Activated naive CD8-positive, alpha-beta T cell treated with anti-CD3 and anti-CD28 coated beads for 36 hours (primary cell): ENCODE measurements at places on chromosomes 2 and 18. TPM values are rescaled to one million over a fixed set of nuclear protein-coding genes. Genes with fewer than 3 reads are reported as not detected.

GRCh38 chr2:82811946-82812345 is 1647.1 kb downstream of the SUCLG1 start:
- no peak for DNase-seq
- no peaks in the 10 kb centered on the region for H3K27me3 ChIP-seq
- no peak overlapping the region for H3K4me3 ChIP-seq
- no peaks in the 10 kb centered on the region for H3K36me3 ChIP-seq
- H3K4me1 ChIP-seq: no peaks in the 10 kb centered on the region

DNA sequence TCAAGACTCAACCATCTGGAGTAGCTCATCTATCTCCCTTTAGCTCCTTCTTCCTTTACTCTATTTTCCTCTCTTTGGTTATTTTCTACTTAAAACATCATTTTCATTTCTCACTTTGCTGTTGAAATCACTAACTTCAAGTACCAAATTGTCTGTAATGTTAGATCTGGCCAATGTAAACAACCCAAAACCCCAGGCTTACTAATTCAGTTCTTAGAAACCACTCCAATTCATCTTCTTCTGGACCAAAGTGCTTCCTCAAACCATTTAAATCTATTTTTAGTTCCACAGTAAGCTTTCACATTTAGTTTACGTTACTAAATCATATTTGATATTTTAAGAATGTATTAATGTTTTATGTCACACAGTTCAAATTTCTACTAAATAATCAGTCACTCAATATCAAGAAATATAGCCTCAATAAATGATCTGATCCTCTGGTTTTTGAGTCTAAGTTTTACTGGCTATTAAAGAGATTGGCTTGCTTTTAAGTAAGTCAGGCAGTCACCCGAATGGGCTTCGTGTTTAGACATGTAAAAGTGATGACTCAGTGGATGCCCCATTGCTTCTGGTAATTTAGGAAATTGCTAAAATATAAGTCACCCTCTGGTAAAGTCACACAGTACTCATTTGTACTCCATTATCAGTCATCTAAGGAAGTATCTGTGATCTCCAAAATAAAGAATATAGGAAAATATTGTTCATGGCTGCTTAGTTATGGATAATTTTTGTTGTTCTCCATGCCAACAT is 527.2 kb upstream of the SOX11 start:
- no peaks in the 10 kb centered on the region for H3K4me1 ChIP-seq
- no peak overlapping the region for H3K4me3 ChIP-seq
- H3K27me3 ChIP-seq: no peaks in the 10 kb centered on the region
- no peak overlapping the region for H3K27ac ChIP-seq
- DNase-seq: no peak
- no peaks in the 10 kb centered on the region for H3K36me3 ChIP-seq

GRCh38 chr2:176193048-176193447 is 4.6 kb downstream of the HOXD1 start:
- H3K27me3 ChIP-seq: peaks cover 80% of the 10 kb centered on the region
- no peak overlapping the region for H3K27ac ChIP-seq
- H3K4me1 ChIP-seq: peaks cover 5% of the 10 kb centered on the region
- no peaks in the 10 kb centered on the region for H3K36me3 ChIP-seq

GRCh38 chr18:10086458-10087210 is 172.8 kb downstream of the VAPA start:
- no peak for DNase-seq
- no peaks in the 10 kb centered on the region for H3K36me3 ChIP-seq
- no peak overlapping the region for H3K4me3 ChIP-seq
- no peaks in the 10 kb centered on the region for H3K27me3 ChIP-seq
- peaks cover 2% of the 10 kb centered on the region for H3K4me1 ChIP-seq

DNA sequence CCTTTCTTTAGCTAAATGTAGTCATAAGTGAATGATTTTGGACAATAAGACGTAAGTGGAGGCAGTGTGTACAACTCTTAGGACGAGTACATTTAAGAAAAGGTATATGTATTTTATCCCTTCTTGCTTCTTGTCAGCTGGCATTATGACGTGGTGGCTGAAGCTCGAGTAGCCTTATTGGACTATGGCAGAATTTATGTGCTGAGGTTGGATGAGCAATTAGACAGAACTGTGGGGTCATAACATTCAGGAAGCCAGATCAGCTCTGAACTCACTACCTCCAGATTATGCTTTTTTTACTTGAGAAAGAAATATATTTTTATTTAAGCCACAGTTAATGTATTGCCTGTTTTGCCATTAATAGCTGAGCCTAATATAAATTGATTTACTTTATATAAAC is 661.5 kb downstream of the ERBB4 start:
- no peaks in the 10 kb centered on the region for H3K36me3 ChIP-seq
- no peak overlapping the region for H3K27ac ChIP-seq
- no peaks in the 10 kb centered on the region for H3K4me1 ChIP-seq
- no peaks in the 10 kb centered on the region for H3K27me3 ChIP-seq
- no peak overlapping the region for H3K4me3 ChIP-seq
- DNase-seq: no peak

DNA sequence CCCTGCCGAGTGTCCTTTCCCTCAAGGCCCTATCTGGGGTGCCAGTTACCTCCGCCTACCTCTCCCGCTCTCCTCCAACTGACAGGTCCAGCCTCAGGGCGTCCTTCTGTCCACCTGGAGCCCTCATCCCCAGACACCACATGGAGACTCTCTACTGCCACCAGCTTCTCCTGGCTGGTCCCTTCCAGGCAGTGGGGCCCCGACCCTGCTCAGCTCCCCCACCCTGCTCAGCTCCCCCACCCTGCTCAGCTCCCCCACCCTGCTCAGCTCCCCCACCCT is 74.0 kb upstream of the ODC1 start:
- no peaks in the 10 kb centered on the region for H3K27me3 ChIP-seq
- H3K36me3 ChIP-seq: no peaks in the 10 kb centered on the region
- H3K27ac ChIP-seq: no peak overlapping the region
- no peak overlapping the region for H3K4me3 ChIP-seq

GRCh38 chr2:212237350-212238095 is 301.1 kb downstream of the ERBB4 start:
- DNase-seq: no peak
- no peaks in the 10 kb centered on the region for H3K4me1 ChIP-seq
- no peaks in the 10 kb centered on the region for H3K27me3 ChIP-seq
- no peaks in the 10 kb centered on the region for H3K36me3 ChIP-seq
- no peak overlapping the region for H3K4me3 ChIP-seq
- no peak overlapping the region for H3K27ac ChIP-seq

- no peaks in the 10 kb centered on the region for H3K27me3 ChIP-seq
- H3K4me1 ChIP-seq: peaks cover 20% of the 10 kb centered on the region
- H3K27ac ChIP-seq: no peak overlapping the region
- no peak overlapping the region for H3K4me3 ChIP-seq
- DNase-seq: peak; percentile 27
Observed at GRCh38 chr2:232761301-232761907, 15.0 kb downstream of the KCNJ13 start.

DNA sequence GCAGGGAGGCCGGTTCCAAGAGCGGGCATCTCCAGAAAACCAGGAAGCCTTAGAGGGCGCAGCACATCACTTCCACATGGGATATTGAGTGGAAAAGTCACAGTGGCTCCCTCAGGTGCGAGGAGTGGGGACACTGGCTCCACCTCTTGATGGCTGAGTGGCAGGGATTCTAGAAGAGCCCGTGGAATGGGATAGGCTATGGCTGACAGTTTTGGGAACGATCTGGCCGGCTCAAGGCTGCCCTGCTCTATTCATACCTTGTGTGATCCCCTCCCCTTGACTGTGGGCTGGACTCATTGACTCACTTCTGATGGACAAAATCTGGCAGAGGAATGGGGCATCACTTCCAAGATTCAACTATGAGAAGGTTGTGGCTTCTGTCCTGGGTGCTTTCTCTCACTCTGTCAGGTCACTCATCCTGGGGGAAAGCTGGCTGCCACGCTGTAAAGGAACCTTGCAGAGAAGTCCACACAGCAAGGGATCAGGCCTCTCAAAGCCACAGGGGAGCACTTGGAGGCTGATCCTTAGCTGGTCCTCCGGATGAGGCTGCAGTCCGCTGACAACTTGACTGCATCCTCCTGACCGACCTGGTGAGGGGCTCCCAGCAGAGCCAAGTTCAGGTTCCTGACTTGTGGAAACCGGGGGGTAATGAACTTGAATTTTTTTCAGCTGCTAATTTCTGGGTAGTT is 46.7 kb upstream of the HS6ST1 start:
- H3K4me3 ChIP-seq: no peak overlapping the region
- peaks cover 3% of the 10 kb centered on the region for H3K27me3 ChIP-seq
- H3K36me3 ChIP-seq: no peaks in the 10 kb centered on the region
- no peak for DNase-seq

The UGT1A4 gene
- total RNA-seq: not detected

DNA sequence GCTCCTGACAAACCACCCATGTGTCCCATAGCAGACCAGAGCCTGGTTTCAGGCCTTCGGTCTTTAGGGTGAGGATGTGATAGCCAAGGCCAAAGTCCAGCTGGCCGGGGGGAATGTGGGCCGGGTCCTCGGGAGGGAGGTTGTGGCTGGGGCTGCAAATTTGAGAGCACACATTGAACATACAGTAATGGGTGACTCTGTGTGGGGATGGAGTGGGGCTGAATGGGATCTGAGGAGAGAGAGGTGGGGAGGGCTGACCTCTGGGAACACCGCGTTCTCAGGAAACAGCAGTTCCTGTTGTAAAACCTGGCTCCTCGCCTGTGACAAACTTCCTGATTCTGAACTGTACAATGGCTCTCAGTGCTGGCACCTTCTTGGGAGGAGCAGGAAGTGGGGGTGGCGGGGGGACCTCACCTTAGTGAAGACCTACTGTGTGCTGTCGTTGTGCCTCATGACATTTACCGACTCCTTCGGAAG is 48.8 kb downstream of the MCFD2 start:
- H3K4me3 ChIP-seq: no peak overlapping the region
- peaks cover 5% of the 10 kb centered on the region for H3K4me1 ChIP-seq
- no peak overlapping the region for H3K27ac ChIP-seq
- H3K36me3 ChIP-seq: no peaks in the 10 kb centered on the region
- peaks cover 8% of the 10 kb centered on the region for H3K27me3 ChIP-seq

The ATP8B1 gene
- total RNA-seq: 1.4 TPM

The RBM44 gene
- total RNA-seq: 0.46 TPM

- H3K4me1 ChIP-seq: no peaks in the 10 kb centered on the region
- no peak for DNase-seq
- H3K36me3 ChIP-seq: no peaks in the 10 kb centered on the region
- H3K4me3 ChIP-seq: no peak overlapping the region
- no peak overlapping the region for H3K27ac ChIP-seq
- no peaks in the 10 kb centered on the region for H3K27me3 ChIP-seq
Observed at GRCh38 chr18:7812431-7813063, 245.4 kb downstream of the PTPRM start.
